Activated T-cell treated with anti-CD3 and anti-CD28 coated beads, Interleukin-2, amount 50 U/mL, for 72 hours (primary cell): ENCODE measurements at places on chromosomes 5 and 9. TPM values are rescaled to one million over a fixed set of nuclear protein-coding genes. Genes with fewer than 3 reads are reported as not detected.

GRCh38 chr5:85893996-85894395, 723.7 kb upstream of the COX7C start:
- DNase-seq, result no peak

DNA sequence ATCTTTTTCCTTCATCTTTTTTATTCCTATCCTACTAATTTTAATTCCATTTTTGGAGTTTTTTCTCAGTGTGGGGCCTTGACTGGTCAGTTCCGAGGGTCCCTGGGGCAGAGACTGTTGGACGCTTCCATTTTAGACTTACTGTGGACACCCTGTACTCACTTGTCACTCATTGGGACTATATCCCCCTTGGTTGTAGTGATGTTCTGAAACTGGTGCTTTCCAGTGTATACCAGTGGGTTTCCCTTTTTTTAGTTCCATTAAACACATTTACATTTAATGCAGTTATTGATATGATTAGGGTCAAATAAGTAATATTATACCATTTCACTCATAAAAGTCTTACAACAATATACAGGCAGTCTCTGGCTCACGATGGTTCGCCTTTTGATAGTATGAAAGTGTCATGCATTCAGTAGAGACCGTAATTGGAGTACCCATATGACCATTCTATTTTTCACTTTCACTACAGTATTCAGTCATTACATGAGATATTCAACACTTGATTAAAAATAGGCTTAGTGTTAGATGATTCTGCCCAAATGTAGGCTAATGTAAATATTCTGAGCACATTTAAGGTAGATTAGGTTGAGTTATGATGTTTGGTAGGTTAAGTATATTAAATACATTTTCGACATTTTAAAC, 46.0 kb downstream of the CNOT6 start:
- no peak for DNase-seq

Gene FYB1
- total RNA-seq, result 131 TPM

DNA sequence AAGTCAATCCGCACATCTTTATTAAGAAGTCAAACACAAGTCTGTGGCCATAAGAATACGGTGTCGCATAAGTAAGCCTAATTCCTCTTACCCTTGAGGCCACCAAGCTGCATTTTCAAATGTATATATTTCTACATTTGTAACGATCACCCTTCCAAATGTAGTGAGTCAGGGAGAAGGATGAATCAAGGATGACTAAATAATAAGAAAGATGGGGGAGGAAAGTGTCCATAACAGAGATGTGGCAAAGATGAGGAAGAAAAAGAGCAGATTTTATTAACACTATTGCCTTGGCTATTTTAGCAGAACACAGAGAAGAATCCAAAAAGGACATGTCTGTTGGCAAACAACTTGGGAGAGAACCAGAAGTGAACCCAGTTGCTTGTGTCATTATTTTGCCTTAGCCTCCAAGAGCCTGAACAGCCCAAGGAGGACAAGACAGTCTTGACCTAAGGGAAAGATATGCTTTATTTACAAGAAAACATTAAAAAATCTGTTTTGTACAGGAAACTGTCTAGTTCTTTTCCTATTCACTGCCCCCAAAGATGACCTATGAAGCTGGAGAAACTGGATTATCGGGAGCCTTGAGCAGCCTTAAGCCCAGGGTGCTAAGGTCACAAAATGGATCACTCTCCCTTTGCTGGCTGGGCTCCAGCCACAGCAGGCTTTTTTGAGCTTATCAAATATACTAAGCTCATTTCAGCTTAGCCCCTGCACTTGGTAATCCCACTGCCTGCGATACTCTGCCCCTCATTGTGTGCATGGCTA, 101.5 kb downstream of the PLCXD3 start:
- DNase-seq, result no peak

Gene VLDLR
- total RNA-seq, result 19.2 TPM

Gene NR2F1
- total RNA-seq, result not detected

Gene TMEM232
- total RNA-seq, result 3.1 TPM

Gene GABRA1
- not detected for total RNA-seq

Gene CNTNAP3B
- not detected for total RNA-seq

Gene LCN15
- not detected for total RNA-seq
